Caudate nucleus (tissue), 63 donors: ENCODE measurements at places on chromosomes 16 and 17.

DNA sequence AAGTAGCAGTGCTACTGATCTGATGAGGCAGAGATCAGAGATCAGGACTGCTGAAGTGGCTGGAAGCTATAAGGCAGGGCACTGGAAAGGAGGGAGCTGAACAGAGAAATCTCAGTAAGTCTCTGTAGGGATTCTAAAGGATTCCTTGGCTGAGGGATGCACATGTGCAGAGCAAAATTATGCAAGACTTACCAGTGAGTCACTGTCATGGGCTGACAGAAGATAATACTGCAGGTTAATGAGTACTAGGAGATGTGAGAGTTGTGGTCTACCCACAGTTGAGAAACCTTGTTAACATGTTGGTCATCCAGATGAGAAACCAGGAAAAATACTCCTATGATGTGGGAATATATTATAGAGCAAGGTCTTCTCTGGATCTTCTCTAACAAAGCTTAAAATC is 378.1 kb downstream of the HAPSTR1 start:
- DNase-seq, result no peak

DNA sequence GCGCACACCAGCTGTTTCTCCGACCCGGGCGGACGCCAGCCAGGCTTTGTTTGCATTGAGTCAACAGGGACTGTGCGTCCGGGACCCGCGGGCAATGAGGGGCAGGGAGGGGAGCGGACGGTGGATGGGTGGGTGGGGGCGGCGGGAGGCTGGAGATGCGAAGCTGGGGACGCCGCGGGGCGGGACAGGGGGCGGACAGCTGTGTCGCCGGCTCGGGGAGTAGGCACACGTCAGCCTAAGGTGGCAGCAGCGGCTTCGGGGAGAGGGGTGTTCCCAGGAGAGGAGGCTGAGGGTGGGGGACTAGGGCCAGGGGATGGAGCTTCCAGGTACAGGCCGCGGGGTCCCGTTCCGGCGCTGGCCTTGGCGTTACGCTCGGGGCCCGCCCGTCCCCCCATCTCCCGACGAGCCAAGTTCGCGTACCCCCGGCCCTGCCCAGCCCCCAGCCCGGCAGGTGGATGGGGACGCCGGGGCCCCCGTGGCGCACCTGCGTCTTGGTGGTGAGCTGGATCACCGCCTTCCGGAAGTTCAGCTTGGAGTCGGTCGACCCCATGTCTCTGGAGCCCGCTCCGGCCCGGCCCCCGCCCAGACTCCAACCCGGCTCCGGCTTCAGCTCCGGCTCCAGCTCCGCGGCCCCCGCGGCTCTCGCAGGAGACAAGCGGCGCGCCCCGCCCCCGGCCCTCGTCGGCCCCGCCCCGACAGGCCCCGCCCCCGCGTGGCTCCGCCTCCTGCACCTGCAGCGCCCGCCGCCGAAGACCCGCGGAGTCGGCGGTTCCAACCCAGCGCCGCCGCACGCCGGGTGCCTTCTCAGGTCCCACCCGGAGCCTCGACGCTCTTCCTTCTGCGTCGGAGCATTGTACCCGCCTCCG is at the start of gene HID1:
Gene HID1 (minus strand): TSS at position 653 of the 866 bp plus-strand sequence. CDS start 103 bp downstream, at position 550.
- DNase-seq, result peak; percentile 62

DNA sequence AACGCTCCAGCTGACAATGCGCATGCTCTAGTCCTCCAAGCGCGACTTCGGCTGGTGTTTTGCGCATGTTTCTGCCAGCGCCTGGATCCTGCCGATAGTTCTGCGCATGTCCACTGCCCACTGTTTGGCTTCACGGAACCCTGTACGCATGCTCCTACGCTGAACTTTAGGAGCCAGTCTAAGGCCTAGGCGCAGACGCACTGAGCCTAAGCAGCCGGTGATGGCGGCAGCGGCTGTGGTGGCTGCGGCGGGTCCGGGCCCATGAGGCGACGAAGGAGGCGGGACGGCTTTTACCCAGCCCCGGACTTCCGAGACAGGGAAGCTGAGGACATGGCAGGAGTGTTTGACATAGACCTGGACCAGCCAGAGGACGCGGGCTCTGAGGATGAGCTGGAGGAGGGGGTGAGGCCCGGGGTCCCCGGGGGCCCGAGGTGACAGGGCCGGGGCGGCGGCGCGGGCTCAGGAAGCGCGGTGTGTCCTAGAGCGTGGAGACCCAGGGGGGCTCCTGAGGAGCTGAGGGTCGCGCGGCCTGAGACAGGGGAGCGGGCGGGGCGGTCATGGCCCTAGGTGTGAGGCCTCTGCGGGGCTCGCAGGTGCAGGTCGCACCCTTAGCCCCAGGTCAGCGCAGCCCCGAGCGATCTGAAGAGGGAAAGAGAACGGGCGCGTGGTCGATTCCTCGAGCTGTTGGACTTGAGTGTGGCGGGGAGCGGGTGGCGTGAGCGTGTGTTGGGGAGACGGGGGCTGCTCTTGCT is at the start of the genes RPS6KB1 and TUBD1:
Gene RPS6KB1 (plus strand): TSS at position 198 of the 752 bp plus-strand sequence. CDS start 64 bp downstream, at position 262.
Gene TUBD1 (minus strand): TSS at position 20 of the 752 bp plus-strand sequence. CDS start 1,941 bp downstream, outside the sequence.
- DNase-seq, result peak; percentile 96

DNA sequence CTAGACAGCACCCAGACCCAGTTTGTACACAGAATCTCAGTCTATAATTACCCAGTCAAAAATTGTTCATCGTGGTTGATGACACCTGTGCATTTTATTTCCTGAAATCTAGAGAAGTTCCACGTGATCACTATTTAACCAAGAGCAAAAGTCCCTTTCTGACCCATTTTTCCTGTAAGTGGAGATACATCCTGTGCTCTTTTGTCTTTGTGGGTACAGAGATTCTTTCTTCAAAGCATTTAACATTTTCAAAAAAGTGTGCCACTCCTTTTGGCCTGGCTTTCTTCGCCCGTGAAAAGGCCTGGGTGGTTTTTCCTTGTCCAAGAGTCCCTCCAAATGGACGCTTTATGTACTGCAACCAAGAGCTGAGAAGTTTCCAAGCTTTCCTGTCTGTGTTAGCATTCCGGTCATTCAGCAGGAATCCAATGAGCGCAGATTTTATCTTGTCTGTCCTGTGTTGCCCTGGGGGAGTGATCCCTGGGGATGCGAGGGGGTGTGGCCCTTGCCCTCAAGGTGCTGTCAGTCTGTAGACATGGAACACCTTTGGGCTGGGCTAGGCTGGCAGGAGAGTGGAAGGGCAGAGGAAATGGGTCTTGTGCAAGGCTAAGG is 161.1 kb upstream of the CACNG5 start:
- peak; percentile 28 for DNase-seq

- DNase-seq, result no peak
Measured at GRCh38 chr17:28599311-28600184, 723 bp upstream of the SPAG5 start.

GRCh38 chr17:57808882-57809281 is 41.0 kb downstream of the MRPS23 start:
- no peak for DNase-seq

DNA sequence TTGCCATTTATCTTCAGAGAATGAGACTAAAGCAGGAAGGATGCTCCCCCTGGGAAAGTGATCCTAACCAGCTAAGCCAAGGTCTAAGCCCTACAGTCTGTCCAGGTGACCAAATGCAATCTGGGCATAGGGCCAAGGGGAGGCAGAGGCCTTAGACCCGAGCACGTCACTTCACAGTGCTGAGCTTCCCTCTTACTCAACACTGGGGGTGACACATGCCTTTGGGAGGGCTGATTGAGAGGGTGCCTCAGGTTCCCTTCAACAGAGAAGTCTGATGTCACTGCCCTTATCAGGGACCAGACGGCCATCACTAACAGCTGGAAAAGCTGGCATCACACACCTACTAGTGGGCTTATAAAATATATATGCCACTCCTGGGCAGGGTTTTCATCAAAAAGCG is 4.0 kb downstream of the CIAO2B start:
- no peak for DNase-seq

DNA sequence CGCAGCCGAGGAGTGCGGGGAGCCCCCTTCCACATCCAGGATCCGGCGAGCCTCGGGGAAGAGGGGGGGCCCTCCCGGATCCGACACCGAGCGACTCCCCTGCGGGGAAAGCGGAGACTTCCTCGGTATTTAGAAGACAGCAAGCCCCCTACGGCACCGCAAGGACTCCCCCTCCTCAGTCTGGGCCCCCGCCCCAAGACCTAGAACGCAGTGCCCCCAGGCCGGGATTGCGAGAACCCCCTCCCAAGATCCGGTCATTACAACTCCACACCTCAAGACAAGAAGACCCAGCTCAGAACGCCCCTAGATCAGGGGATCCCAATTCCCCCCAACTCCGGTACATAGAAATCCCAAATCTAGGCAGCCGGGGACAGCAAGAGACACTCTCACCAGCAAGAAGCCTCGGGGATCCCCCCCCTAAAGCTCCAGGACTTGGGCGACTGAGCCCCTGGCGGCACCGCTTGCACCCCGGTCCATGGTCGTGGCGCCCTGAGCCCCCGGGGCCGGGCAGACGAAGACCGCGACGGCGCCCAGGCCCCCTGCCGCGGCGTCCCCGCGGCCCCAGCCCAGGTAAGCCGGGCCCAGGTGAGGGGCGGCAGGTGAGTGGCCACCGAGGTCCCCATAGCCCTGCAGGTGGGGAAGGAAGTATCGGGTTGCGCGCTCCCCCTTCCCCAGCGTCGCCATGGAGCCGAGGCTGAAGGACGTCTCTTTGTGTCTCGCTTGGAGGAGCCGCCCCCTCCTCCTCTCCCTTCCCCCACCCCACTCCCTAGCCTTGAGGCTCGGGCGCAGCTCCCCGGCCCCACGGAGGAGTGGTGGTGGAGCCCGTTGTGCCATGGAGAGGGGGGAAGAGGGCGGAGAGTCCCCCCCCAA is 641 bp downstream of the SBK1 start:
- DNase-seq, result no peak

- no peak for DNase-seq
Measured at GRCh38 chr17:65711671-65712276, 150.3 kb upstream of the AXIN2 start.
